NCI-H1417 treated with DMSO at 0.1 percent for 48 hours (cell line): ENCODE measurements at places on chromosomes 4 and X.

DNA sequence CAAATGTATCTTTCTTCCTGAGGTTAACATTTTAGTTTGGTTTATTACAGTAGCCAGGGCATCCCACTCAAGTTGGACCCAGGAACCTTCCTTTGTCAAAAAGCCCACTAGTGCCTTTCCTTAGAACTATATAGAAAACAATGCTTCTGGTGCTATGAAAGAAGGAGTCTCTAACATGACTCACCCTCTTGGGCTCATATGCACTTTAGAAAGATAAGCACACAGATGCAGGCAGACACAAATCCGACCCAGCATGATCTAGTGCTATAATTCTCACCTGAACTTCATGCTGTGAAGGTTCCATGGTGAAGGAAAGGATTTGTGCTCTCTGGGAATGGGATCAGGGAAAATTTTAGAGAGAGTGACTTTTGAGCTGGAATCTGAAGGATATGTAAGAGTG lies 289.4 kb downstream of the ANKRD50 start:
- DNase-seq = no peak

DNA sequence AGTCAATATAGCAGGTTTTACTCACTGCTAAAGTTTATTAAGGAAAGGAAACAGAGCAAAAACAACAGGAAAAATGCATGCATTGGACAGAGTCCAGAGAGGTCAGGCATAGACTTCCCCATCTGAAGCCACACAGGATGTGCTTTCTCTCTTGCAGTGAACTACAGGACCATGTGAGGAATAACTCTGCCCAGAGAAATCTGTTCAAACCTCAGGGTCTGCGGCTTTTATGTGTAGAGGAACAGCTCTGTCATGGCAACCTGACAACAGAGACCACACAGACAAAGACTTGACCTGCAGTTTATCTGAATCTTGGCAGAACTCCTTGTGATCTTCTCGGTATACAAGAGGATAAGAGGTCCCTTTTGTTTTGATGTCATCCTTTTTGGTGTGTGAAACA lies 46.3 kb upstream of the LONRF3 start:
- DNase-seq = no peak

- no peak for DNase-seq
Measured at GRCh38 chrX:23773601-23774175, 9.3 kb upstream of the SAT1 start.

DNA sequence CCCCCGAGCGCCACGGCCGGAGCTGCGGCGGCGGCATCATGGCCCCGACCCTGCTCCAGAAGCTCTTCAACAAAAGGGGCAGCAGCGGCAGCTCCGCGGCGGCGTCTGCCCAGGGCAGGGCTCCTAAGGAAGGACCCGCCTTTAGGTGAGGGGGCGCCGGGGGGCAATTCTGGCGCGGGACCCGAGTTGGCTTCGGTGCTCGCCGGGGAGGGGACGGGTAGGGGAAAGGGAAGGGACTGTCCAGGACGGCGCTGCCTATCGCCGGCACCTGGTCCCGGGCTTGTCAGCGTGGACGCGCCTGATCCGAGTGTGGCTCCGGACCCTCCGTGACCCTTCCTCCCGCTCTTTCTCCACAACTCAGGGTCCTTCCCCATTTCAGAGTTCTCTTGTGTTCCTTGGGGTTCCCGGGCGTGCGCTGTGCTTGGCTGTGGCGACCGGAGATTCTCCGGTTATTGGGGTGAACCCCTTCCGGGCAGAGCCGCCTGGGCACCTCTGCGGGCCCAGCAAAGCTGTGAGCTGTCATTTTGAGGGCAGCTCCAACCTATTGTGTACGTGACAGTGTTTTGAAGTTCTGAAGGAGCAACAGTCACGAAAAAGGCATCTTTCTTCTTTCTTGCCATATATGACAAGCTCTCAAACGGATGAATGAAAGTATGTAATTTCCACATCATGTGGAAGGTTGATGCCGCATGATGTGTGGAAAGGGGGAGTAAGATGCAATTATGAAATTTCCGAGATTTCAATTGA lies 522 bp downstream of the FNIP2 start:
- no peak for DNase-seq

DNA sequence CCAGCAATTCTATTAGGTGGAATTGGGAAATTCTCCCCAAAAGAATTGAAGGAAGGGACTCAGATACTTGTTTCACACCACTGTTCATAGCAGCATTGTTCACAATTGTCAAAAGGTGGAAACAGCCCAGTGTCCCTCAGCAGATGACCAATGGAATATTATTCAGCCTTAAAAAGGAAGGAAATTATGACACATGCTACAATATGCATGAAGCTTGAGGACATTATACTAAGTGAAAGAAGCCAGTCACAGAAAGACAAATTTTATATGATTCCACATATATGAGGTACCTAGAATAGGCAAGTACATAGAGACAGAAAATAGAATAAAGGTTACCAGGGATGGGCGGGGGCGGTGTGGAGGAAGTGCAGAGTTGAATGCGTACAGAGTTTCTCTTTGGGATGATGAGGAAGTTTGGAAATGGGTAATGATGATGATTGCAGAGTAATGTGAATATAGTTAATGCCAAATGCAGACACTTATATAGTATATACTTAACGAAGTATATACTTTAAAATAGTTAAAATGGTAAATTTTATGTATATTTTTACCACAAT lies 29.6 kb downstream of the DOCK11 start:
- no peak for DNase-seq

GRCh38 chr4:128060121-128060698 lies 902 bp upstream of the LARP1B start:
- DNase-seq = no peak
